ENCODE measurements at places on chromosomes 16 and 17.

DNA sequence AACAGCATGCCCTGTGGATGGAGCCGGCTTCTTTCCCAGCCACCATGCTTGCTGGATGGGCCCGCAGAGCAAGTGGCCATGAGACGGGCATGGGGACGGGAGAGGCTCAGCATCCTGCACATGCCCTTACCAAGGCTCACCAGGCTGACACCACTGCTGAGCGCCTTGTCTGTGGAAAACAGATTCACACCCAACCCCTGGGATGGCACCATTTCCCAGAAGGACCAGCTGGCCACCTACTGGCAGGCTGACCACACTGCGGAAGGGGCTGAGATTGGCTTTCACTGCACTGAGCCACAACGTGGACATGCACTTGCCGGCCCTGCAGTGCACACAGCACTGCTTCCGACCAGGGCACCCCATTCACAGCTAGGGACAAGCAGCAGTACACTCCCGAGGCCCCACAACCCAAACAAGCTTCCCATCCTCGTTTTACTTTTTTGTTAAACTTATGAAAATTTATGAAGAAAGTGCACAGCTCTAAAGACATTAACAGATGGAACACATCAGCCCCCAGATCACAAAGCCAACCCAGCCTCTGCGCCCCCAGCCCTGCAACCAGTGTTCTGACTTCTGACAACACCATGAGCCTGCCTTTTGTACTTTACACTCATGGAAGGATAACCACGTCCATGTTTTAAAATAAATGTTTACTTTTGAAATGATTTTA is 13.9 kb upstream of the KRTAP17-1 start:
- no peak for DNase-seq

DNA sequence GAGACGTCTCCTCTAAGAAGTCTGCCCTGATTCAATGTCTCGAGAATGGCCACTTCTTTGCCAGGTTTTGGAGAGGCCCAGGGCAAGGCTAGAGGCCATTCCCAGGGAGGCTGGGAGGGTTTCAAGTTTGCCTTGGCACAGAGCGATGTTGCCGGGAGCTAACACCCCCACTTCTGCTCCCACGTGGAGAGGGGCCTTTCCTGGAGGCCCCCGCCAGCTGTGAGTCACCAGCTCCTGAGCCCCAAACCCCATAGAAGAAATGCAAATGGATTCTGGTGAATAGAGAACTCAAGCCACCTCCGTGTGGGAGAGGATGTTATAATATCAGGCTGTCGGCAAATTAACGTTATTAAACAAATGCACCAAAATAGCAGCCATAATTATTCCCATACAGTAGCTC is 62.2 kb downstream of the CACNG5 start:
- DNase-seq = no peak

GRCh38 chr16:59192551-59193199 is 458.6 kb upstream of the GOT2 start:
- no peak for DNase-seq

- DNase-seq = no peak
Measured at GRCh38 chr17:62802561-62803205, 5.4 kb downstream of the MARCHF10 start.

GRCh38 chr16:56564793-56565477 is at the start of gene MT4:
TSS of gene MT4 (plus strand) at chr16:56565073. CDS start at chr16:56565129, 56 bp downstream.
- DNase-seq = no peak

Measured in stimulated activated CD4-positive, alpha-beta T cell treated with anti-CD3 and anti-CD28 coated beads, Interleukin-12 subunit alpha, Interleukin-12 subunit beta, amount 100 ng/mL, for 24 hours (primary cell).